ENCODE measurements at places on chromosomes 12 and 14.

DNA sequence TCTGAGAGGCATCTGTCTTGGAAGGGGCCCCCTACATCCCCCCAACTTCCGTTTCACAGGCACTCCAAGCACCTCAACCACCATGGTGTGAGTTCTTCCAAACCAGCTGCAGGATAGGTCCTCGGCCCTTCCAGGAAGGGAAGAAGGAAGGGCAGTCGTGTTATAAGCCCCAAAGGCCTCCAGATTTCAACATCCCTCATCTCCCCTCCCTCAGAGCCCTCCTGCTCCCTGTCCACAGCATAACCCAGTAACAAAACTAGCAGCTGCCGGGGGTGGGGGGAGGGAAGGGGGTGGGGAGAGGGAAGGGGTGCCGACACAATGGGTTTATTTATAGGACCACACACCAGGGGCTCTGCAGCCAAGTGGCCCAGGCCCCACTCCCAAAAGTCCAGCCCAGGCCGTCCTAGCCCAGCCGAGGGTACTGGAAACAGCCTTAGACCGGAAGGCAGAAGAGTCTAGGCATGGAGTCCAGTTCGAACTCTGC, 18.3 kb downstream of the NCKAP5L start:
- DNase-seq, result no peak

DNA sequence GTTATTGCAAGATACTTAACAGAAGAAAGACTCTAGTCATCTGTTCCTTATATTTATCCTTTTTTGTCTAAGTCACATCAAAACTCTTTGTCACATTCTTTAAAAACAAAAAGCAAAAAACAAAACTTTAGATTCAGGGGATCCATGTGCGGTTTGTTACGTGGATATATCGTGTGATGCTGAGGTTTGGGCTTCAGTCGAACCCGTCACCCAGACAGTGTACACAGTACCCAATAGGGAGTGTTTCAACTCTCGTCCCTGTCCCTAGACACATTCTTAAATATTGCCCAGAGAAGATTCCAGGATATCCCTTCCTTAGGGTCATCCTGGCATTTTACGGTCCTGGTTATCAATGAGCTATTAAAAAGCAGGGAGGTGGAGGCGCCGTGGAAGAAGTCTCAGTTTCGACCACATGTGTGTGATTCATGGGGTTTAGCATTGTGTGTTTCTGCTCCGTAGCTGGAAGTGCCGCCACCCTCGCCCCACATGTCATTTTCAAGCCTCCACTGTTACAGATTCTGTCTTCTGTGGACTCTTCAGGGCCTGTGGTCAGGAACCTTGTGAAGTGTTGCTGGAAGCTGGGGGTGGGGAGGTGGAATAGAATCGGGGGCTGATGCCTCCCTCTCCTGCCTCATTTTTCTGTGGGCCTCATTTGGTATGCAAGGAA, 19.9 kb downstream of the CCND2 start:
- DNase-seq, result peak; percentile 43

- DNase-seq, result peak; percentile 53
These were observed 65.2 kb downstream of the PPP2R5E start for GRCh38 chr14:63478010-63478409.

GRCh38 chr14:85186082-85186481, 343.9 kb upstream of the FLRT2 start:
- DNase-seq, result no peak

DNA sequence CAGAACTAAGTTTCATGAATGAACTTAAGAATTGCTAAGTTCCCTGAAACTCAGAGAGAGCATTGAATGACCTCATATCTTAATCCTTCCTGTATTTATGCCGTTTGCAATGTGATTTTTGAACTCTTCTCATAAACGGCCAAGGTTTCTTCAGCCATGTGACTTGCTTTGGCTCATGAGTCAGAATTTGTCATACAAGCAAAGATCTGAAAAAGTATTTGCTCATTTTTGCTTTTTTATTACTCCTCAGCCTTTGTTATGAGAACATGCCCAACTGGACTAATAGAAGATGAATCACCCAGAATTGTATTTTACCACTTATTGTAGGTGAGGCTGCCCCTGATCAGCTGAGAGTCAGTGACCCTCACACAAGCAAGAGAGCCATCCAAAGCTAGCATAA, 693.8 kb downstream of the BCL11B start:
- no peak for DNase-seq

- no peak for DNase-seq
These were observed 260 bp upstream of the NPFF start for GRCh38 chr12:53507603-53507885.

GRCh38 chr12:54016478-54016964, 7.7 kb downstream of the HOXC8 start:
- no peak for DNase-seq

- no peak for DNase-seq
These were observed 18.7 kb upstream of the EPYC start for GRCh38 chr12:91023326-91024004.

DNA sequence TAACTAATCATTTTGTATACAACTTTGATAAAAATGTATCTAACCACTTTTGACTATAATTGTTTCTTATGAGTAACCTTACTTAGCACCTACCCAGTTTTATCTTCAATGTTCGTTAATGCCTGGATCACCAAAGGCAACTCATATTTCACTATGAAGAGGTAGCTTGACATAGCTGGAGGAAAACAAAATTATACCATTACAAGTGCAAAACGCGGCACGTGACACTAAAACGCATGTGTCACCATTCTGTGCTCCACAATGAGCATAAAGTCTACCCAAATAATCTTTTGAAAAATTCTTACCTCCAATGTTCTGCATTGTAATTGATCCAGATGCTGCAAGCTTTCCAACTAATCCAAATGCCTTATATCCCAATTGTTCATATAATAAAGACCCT, 5.8 kb downstream of the SLC38A2 start:
- DNase-seq, result no peak

DNA sequence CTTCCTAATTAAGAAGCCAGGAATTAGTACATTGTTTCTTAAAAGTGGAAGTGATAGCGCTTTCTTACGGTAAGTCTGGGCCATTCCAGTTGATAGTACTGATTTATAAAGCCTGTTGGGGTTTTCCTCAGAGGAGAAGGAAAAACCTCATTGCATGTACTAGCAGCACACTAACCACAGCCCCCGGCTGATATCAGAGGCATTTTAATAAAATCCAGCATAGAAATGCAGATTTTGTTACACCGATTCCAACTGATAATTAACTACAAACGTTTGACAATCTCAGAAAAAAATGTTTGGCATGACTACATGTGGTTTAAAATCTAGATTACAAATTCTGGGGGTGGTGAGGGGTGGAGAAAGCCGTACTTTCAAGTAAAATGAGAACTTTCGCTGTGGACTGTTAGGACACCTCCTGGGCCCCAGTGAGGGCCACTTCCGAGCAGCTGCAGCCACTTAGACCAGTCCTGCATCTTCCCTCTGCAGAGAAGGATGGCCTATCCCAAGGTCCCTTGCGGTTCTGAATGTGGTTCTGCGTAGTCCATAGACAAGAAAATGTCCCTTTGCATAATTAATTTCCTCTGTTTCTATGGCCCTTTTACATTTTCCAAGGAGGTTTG, 374.4 kb downstream of the NUAK1 start:
- no peak for DNase-seq

DNA sequence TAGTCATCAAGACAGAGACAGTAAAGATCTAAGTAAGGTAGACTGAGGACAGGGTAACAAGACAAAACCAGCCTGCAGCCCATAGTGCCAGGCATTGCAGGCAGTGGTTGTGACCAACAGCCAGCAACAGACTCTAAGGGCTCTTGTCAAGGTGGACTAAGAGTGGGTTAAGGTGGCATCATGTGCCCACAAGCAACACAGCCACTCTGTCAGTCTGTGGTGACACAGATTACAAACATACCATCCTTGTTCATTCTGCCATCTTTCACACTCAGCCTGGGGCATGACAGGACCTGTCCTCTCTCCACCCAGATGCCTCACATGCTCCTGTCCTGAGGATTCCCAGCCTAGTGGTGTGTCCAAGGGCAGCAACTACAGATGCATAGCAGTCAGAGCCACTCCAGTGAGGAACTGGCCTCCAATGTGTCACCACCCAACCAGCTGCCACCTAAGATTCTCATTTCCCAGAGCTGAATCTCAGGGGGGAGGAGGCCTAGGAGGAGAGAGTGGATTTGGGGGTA, 28.3 kb downstream of the VDR start:
- no peak for DNase-seq

DNA sequence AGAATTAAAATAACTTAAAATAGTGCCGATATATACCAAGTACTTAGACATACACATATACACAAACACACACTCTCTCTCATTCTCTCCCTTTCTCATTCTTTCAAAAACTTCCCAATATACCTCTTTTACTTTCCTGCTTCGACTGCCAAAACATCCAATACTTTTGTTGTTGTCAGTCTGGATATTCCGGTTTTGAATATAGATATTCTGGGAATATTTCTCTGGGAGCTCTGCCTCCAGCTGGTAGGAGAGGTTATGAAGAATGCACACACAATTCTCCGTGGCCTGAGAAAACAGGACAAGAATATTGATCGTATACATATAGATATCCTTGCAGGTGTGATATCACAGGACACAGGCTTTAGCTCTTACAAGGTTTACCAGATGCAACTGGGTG, 66.6 kb upstream of the YARS2 start:
- no peak for DNase-seq

DNA sequence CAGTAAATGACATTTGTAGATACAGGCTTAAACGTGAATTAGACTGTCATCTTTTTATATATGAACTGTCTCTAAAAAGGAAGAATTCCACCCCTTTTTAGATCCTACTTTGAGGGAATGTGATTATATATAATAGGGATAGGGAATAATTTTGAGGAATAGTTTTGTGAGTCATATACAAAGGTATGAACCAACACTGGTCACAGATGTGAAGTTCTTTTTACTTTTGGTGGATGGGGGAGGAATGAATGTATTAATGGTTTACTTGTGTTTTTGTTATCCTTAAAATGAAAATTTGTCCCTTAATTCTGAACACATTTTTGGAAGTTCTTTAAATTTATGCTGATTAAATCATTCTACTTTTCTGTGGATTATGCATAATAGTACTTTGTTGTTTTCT, 30.4 kb downstream of the FRS2 start:
- no peak for DNase-seq

GRCh38 chr12:118120579-118121363, 15.2 kb upstream of the PEBP1 start:
- peak; percentile 68 for DNase-seq

GRCh38 chr12:78579846-78580245, 284.7 kb upstream of the SYT1 start:
- DNase-seq, result no peak

Measured in CD4-positive, alpha-beta T cell treated with Interleukin-10 for 1 hour (primary cell).